ENCODE measurements at places on chromosomes 5 and 9. TPM values are rescaled to one million over a fixed set of nuclear protein-coding genes. Genes with fewer than 3 reads are reported as not detected.

GRCh38 chr5:74112372-74113195 lies 486.6 kb downstream of the ARHGEF28 start:
- no peak for DNase-seq

- DNase-seq: no peak
Observed at GRCh38 chr5:176692326-176692725, 45.0 kb downstream of the TSPAN17 start.

DNA sequence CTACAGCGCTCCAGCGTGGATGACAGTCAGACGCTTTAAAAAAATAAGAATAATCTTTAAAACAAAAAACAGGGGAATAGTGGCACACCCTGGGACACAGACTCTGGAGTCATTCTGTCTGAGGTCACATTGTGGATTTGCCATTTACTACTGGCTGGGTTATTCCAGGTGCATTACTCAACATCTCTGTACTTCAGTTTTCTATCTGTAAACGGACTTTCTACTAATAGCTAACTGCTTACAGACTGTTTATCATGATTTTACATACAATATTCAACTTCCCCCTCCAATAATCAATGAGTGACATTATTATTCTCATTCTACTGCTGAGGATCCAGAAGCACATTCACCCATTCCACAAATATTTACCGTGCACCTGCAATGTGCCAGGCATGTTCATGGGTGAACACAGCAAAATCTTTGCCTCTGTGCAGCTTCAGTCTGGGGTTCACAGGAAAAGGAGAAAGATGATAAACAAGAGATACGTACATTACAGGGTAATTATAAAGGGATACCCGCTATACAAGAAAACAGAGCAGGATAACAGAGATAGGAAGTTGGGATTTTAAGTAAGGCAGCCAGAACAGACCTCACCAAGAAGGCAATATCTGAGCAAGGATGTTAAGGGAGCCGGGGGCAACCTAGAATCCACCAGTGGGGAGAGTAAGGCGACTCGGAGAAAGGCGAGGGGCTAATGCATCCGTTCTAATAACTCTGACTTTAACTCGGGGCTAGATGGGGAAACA lies 984 bp upstream of the RAD23B start:
- DNase-seq: no peak

The CATSPER3 gene
- total RNA-seq: 0.11 TPM

GRCh38 chr9:20479419-20480155 lies 142.7 kb downstream of the MLLT3 start:
- peak; percentile 30 for DNase-seq

DNA sequence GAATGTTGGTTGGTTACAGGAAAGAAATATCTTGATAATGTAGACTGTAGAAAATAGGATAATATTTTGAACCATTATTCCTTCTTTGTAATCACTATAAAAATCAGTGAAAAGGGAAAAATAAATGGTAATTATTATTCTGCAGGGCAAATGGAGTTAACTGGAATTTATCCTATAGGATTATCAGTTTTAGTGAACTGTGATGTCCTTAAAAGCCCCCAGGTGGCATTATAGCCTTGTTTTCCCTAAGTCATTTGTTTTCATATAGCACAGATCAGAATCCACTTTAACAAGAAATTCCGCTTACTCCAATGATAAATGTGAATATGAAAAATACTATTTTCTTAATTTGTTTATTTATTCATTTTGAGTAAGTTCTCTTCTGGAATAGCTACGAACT lies 26.2 kb upstream of the WDR41 start:
- peak; percentile 5 for DNase-seq

DNA sequence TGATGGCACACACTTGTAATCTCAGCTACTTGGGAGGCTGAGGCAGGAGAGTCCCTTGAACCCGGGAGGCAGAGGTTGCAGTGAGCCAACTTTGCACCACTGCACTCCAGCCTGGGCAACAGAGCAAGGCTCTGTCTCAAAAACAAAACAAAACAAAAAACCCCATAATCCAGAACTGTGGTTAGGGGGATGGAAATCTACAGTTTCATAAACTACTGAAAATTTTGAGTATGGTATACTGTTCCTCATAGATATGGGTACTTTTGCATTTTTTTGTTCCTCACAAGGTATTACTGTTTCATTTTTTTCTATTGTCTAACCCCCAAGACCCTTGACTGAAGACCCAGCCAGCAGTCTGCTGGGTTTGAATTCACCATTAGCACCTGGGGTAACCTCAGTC lies 52.2 kb upstream of the MAP3K1 start:
- no peak for DNase-seq

- DNase-seq: no peak
Observed at GRCh38 chr5:126263591-126264184, 159.5 kb upstream of the GRAMD2B start.

- no peak for DNase-seq
Observed at GRCh38 chr5:72035831-72036230, 71.4 kb upstream of the MAP1B start.

- DNase-seq: no peak
Observed at GRCh38 chr5:88262116-88262515, 6.5 kb downstream of the TMEM161B start.

The PPIC gene
- 20.3 TPM for total RNA-seq

- no peak for DNase-seq
Observed at GRCh38 chr9:36501727-36502126, 71.0 kb upstream of the MELK start.

DNA sequence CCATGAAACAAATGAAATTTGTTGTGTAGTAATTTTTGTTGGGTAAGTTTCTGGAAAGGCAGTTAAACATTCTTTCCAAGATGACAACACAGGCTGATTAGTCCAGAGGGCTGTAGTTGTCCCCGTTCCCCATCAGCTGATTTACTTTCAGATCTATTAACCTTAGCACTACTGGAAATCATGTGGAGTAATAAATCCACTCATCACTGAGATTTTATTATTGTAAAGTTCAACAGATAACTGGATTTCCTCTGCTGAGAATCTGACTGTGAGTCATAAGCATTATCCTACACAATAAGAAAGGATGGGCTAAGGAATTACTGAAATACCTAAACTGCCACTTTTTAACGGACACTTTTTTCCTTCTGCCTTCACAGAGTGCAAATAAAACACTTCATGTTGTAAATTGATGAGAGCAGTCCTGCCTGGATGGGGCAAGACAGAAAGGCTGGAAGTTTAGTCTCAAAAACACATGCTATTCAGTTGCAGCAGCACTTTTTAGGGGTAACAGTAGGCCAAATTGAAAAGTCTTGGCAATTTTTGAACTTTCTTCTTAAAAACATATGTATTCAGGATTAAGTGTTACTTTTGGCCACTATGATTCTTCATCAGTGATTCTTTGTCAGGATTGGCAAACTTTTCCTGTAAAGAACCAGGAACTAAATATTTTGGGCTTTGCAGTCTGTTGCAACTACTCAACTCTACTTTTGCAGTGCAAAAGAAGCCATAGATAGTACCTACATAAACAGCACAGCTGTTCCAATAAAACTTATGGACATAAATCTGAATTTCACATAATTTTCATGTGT lies 7.0 kb downstream of the STOM start:
- DNase-seq: peak; percentile 53

The NR4A3 gene
- total RNA-seq: 0.19 TPM

The NFIB gene
- total RNA-seq: 13.0 TPM

The SPATA31A3 gene
- total RNA-seq: not detected

DNA sequence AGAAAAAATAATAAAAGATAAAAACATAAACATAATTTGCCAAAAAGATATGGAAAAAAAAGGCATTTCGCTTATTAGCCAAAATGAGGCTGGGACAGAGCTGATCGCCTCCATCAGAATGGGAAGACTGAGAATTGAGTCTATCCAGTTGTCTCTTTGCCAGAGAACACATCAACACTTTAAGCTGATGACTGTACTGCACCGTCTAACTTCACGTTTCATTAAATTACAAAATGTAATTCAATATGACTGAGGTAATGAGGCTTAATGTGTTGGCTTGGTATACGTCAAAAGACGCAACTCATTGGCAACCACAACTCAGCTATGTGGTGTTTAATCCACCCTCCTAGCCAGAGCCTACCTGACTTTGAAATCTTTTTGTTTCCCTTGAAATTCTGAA lies 462.7 kb upstream of the CD180 start:
- DNase-seq: no peak

All from LHCN-M2 (cell line).